ENCODE measurements at places on chromosomes 7 and 10.
A peak's percentile ranks its signal among the peaks of the same experiment; 100 is the strongest.

GRCh38 chr10:43396061-43396927, 12.7 kb downstream of the HNRNPF start:
- peak; percentile 86 for DNase-seq

GRCh38 chr7:124811341-124811740, 45.7 kb upstream of the GPR37 start:
- DNase-seq, result no peak

GRCh38 chr7:3267966-3268690, 32.9 kb upstream of the SDK1 start:
- DNase-seq, result no peak

- DNase-seq, result no peak
These were observed 424.1 kb upstream of the GALNT17 start for GRCh38 chr7:70707823-70708243.

GRCh38 chr7:30933124-30933974, 21.7 kb downstream of the AQP1 start:
- no peak for DNase-seq

- no peak for DNase-seq
These were observed 117.5 kb downstream of the NRF1 start for GRCh38 chr7:129728875-129729467.

GRCh38 chr7:105006367-105007136, 7.5 kb upstream of the KMT2E start:
- DNase-seq, result no peak

DNA sequence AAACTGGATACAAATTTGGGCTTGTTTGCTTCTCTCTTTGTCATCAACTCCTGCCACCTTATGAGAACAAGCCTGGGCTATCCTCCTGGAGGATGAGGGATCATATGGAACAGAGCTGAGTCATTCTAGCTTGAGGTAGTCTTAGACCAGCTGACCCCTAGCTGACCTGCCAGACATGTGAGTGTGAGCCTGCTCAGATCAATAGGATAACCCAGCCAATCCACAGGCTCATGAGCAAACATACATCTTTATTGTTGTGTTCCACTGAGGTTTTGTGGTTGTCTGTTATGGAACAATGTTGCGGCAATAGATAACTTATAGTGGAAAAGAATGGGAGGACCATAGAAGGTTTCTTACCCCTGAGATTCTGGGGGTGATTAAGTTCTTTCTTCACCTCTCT, 54.5 kb upstream of the FAM180A start:
- no peak for DNase-seq

DNA sequence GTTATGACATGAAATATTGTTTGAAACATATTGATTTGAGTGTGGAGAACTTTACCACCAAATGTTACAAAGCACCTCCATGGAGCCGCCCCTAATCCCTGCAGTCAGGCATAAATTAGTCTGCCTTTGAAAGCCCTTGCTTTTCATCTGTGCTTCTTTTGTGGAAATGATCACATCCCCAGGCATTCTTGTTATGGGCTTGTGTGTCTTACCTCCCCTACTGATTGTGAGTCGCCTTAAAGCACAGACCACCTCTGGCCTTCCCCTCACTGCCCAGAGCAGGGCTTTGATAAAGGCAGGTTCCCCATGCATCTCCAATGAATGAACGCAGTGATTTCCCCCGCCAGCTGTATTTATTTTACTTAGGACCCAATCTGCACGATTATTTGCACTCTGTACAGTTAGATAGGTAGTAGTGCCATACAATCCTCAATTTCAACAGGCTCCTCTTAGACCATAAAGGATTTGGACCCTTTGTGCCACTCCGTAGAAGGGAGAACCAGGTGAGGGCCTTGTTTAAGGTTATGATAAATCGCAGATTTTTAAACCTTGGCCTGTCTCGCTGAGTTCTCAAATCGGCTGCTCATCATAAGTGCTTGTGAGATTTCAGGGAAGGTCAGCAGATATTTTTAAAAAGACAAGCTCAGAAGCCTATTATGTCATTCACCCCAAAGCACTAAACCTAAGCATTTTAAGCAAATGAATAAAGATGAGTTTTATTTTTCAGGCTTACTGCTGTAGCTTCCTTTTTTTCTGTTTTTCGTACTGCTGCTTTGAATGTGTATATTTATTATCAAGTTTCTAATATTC, 107.8 kb downstream of the CUBN start:
- DNase-seq, result no peak

- peak; percentile 8 for DNase-seq
These were observed 45.4 kb downstream of the PPIF start for GRCh38 chr10:79392506-79393176.

Measured in left hindlimb (tissue), 1 donor.